ENCODE measurements at places on chromosomes 4 and X.
A peak's percentile ranks its signal among the peaks of the same experiment; 100 is the strongest.

- DNase-seq, result no peak
Observed at GRCh38 chr4:25982962-25983361, 68.9 kb downstream of the SMIM20 start.

DNA sequence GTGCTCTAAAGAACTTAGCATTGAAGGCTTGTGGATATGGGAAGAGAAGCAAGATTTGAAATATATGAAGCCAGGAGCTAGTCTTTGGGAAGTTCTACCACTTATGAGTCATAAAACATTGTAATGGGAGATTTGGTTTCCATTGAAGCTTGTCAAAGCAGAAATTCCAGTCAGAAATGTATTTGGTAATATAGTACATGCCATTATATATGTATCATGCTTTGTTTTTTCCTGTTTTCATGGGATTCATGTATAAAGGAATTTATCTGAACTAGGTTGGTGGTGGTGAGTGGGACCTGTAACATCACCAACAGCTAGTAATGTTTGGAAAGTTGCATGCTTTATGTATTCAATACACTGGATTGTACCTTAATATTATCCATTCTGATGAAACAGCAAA lies 14.6 kb upstream of the DCAF8L2 start:
- DNase-seq, result no peak

GRCh38 chr4:80252427-80252826 lies 14.0 kb upstream of the FGF5 start:
- no peak for DNase-seq

DNA sequence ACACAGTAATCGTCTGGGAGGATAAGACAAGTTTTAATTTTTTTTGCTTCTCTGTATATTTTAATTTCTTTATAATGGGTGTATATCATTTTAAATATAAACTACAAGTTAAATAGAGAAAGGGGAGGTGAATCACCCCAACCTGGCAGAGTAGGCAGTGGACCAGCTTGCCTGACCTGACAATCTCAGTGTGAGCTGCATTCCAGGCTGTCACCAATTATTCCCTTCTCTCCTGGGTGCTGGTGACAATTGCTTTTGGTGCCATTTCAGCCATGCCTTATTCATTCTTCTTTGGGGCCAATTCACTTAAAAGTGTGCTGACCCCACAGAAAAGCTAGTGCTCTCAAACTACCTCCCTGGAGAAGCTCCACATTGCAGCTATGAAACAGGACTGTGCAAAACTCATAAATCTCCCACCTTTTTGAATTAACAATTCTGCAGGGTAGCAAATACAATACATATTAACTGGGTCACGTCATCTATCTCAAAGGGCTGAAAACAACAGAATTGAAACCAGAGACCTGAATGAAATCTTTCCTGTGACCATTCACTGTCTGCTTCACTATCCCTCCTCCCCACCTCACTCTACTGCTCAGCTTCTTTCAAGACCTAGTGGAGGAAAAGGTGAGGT lies 359.0 kb downstream of the HS3ST1 start:
- no peak for DNase-seq

GRCh38 chr4:48180234-48180633 lies 46.2 kb upstream of the TXK start:
- DNase-seq, result peak; percentile 19

- no peak for DNase-seq
Observed at GRCh38 chr4:1974840-1975239, 33.9 kb downstream of the NELFA start.

DNA sequence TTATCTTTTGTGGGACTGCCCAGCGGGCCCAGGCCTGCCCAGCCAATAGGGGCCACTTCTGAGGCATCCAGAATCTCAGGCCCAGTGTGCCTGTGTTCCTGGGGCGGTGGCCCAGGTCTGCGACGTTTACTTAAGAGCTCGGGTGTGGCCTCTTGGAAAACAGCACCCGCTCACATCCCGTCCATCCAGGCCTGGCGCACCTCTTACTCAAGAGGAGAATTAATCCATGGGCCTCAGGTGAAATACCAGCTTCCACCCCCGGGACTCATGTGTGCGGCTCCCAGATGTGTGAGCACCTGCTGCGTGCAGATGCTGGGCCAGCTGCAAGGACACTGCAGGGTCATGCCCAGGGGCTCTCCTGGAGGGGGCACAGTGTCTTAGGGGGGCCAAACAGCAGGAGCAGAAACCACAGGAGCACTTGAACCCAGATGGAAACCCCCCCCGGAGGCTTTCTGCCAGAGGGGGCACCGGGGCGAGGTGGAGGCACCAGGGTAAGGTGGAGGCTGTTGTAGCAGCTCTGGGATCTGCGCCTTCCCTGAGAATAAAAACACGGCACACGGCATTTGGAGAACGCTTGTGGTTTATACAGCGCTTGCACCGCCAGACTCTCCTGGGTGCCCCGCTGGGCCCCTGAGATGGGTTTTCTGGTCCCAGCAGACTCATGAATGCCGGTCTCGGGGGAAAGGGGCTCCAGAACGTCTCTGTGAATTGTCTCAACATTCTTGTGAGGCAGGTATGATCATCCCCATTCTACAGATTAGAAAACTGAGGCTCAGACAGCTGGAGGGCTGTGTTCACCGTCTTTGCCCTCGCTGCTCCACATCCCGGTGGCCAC lies 2.8 kb downstream of the PSAPL1 start:
- no peak for DNase-seq

DNA sequence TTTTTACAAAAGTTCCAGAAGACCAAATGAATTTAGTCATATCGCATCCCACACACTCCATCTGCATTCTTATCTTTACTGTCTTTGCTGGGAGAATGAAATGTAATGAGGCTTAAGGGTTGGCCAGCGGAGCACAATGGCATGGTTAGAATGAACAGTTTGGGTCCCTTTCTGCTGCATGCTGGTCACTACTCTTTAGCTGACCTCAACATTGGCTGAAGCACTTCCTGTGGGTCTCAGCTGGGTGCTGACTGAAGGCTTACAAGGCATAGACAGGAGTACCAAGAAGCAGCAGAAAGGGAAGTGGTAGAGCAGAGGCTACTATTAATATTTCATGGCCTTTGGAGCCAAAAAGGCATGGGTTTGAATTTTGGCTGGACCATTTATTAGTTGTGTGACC lies 159.4 kb upstream of the GPC4 start:
- no peak for DNase-seq
